NCI-H2081 (cell line): ENCODE measurements at places on chromosomes 7 and 10.
A peak's percentile ranks its signal among the peaks of the same experiment; 100 is the strongest.

DNA sequence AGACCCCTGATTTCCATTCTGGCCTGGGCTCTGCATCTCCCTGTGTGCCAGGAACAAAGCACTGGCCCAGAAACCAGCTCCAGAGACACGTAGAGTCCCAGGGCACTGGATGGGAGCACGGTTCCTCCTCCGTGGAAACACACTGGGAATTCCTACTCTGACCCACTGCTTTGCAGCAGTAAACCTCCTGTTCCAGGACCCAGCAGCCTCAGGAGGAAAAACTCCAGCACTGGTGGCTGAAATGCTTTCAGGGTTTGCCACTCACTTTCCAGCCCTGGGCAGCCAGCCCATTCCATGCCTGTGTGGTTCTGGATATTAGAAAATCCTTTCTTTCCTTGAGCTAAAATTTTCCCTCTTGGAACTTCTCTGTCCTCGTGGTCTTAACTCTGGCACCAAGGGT is 58.0 kb downstream of the FAM171A1 start:
- no peak for DNase-seq

DNA sequence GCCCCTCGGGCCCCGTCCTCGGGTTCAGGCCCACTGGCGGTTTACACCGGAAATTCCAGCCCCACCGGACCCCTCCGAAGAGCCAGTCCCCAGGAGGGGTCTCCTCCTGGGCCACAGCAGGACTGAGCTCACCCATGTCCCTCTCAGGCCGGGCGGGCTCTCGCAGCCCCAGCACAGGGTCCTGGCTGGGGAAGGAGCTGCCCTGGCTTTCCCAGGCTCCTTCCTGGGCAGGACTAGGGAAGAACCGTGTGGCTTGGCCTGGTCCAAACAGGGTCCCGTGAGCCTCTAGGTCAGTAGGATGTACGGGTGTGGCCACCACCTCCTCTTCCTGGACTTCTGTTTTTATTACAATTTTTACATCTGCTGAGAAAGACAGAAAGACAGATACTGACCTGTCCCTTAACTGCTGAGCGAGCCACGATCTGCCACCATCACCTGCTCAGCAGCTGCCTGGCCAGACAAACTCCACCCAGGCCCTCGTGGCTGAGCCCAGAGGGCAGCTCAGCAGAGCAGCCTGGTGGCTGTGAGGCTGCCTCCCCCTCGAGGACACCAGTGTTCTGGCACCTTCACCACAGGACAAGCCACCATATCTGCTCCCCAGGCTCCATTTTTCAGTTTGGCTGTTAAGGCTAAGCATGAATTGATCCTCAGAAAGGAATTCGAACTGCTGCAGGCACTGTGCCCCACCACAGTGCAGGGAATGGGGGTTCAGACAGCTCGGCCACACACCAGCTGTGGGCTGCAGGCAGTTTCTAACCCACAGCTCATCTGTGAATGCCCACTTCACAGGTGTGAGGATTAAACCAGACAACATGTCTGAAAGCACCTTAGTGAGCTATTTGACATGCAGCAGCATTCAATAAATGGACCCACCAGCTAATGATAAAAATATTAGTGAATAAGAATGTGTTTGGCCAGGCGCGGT is 14.5 kb upstream of the ZNF777 start:
- no peak for DNase-seq

- peak; percentile 7 for DNase-seq
Observed at GRCh38 chr10:50310560-50311174, 59.4 kb upstream of the ASAH2 start.

DNA sequence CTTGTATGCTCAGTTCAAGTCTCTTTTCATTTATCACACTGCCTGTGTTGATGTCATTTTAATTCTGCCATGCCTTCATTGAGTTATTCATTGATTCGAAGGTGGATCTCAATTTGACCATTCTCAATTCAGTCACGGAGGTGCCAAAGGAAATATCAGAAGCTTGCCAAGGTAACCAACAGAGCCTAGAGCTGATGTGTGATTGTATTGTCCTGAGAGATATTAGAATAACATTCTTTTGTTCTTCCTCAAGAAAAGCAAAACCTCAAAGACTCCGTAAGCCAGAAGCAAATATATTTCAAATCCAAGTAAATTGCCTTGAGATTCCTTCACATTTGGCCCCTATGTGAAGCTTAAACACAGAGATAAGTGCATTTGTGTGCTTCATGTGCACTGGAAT is 345.3 kb downstream of the CXCL12 start:
- DNase-seq = no peak

- DNase-seq = no peak
Observed at GRCh38 chr10:21750424-21750823, 216.4 kb downstream of the MLLT10 start.

GRCh38 chr10:129971381-129972144 is 7.5 kb upstream of the EBF3 start:
- peak; percentile 7 for DNase-seq

GRCh38 chr7:123557398-123558288 is at the start of gene NDUFA5:
Gene NDUFA5, minus strand, starts transcription at chr7:123557818. Its CDS starts 23 bp downstream, at chr7:123557795.
- peak; percentile 100 for DNase-seq

DNA sequence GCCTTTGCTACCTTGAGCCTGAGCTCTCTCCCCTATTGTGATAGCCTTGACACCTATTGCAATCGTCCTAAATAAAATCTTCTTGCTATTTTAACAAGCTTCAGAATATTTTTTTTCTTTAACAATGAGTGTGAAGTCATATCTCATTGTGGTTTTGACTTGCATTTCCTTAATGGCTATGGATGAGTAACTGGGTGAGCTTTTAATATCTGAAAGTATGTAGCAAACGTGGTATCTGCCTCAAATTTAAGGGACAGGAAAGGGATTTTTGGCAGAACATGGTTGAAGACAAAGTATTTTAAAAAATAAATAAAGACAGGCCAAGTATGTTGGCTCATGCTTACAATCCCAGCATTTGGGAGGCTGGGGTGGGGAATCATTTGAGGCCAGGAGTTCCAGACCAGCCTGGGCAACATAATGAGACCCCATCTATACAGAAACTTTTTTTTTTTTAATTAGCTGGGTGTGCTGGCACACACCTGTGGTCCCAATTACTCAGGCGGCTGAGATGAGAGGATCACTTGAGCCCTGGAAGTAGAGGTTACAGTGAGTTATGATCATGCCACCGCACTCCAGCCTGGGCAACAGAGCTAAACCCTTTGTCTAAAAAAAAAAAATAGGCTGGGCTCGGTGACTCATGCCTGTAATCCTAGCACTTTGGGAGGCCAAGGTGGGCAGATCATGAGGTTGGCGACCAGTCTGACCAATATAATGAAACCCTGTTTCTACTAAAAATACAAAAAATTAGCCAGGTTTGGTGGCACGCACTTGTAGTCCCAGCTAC is 319.3 kb upstream of the NRP1 start:
- no peak for DNase-seq

GRCh38 chr7:20146451-20146850 is 70.7 kb downstream of the MACC1 start:
- no peak for DNase-seq

GRCh38 chr10:72065439-72066025 is 22.8 kb downstream of the SPOCK2 start:
- no peak for DNase-seq

DNA sequence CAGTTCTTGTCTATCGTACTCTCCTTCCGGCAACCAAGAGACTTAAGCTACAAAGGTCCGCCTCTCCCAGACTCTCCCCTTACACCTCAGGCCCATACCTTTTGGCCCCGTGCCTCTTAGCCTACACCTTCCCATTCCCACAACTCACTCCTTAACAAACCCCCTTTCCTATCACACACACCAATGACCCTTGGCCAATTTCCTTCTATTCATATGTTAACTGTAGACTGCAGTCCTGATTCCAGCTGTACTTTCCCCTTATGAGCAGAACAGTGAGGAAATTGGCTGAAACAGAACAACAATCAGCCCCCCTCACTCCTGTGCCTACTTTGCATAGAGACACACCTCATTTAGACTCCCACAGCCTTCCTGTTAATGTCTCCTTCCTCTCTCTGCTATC is 1.4 kb upstream of the TMEM139 start:
- DNase-seq = no peak

DNA sequence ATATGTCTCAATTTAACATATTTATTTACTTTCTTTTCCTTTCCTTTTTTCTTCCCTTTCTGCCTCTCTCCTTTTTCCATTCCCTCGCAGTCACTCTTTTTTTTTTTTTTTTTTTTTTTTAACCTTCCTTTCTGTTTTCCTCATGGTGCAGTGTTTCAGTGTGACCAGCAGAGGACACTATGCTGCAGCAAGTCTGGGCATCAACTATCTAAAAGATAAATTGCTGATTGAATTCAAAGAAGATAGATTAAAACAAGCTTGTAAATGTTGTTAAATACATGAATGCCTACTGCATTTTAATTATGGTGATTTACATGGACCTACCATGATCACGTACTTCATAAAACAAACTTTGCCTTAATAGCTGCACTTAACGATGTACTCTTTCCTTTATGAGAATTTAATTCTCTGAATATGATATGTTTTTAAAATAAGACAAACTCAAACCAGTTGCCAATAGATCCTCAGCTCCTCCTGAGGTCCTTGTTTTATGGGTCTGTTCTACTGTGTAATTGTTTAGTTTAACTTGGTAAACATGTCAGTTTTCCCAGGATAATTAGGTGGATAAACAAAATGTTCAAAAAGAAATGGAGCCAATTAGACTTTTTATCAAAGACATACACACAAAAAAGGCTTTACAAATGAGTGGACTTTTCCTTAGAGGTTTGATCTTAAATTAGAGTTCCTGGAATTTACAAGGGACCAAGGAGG is 101.0 kb upstream of the AGR3 start:
- DNase-seq = peak; percentile 55

DNA sequence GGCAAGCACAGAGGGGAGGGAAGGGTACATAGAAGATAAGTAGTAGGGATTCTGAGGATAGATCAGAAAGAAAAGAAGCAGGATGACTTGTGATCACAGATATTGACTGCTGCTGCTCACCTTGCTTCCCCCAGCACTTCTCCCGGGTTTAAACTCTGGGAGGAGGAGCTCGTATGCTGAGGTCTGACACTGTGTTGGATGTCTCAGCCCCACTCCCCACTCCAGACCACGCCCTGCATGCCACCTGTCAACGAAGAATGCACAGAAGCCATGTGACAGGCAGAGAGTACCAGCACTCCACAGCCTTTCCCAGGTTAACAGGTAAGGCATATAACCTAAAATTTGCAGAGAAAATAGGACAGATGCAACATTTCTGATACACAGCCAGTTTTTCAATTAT is 388.9 kb downstream of the TNS3 start:
- no peak for DNase-seq

DNA sequence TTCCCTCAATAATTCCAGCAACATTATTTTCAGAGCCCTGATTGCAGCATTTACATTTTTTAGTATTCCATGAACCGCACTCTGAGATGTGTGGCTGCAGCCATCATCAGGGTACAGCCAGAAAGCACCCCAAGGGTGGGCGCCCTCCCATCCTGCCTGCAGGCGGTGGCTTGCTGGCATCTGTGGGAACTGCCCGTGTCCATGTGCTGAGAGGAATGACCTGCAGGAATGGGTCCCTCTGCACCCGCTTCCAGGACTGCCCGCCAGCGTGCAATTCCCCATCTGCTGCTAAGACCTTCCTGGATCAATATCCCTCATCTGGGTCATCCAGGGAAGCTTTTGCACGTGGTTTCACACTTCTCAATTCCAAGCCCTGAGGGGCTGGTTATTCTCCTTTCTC is 32.8 kb upstream of the NUB1 start:
- no peak for DNase-seq

- DNase-seq = peak; percentile 99
Observed at GRCh38 chr7:5423976-5424748, 528 bp upstream of the TNRC18 start.

DNA sequence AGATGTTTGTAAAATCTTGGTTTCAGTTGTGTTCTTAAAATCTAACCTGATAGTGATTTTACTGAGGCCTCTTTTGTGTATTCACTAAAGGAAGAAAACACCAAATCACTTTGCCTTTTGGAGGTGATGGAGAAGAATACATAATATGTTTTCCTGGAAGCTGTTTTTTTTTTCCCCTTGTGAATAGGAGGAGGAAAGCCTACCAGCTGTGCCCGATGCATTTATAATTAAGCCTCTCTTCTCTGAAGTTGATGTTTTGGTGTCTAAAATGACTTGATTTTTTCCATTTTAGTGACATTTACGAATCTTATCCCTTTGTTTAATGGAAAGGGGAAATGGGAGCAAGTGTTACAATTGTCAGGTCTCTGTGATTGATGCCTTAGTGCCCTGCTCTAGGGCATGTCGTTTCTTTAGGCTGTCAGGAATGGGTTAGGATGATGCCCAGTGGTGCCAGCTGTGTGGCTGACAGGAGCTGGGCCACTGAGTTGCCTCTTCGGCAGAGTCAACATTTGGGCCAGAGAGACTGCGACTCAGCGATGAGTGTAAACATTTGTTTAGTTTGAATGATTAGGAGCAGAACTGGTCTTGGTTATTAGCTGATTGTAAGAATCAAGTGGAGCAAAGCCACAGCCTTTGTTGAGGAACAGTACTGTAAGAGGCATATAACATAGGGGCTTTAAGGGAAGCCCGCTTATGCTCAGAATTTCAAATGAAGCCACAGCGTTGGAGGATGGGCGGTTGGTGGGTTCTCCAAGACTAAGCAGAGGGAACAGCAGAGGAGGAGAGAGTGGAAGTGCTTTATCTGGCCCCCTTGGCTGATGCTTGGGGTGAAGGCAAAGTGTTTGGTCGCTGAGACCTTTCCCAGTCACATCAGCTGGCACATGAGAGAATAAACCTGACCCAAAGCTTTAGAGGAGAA is 81.6 kb downstream of the CDK14 start:
- DNase-seq = peak; percentile 52

DNA sequence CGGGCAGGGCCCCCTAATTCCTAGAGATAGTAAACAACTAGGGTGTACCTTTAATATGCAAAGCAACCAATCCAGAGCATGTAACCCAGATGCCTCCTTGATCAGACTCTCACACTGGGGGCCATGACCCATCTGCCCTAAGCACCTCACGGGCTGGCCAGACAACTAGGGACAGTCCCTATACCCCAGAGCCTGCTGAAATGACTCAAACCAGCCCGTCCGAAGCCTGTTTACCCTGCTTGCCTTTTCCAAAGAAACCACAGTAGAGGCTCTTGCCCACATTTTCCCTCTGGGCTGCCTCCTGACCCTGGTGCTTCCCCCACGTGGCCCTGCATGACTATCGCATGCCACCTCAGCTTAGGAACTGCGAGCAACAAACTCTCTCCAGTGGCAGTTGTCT is 46.2 kb downstream of the RGS10 start:
- no peak for DNase-seq

- DNase-seq = no peak
Observed at GRCh38 chr7:141221007-141221612, 147.2 kb downstream of the TMEM178B start.

- no peak for DNase-seq
Observed at GRCh38 chr7:44338600-44338999, 13.2 kb upstream of the CAMK2B start.

- DNase-seq = no peak
Observed at GRCh38 chr10:92644921-92645320, 44.8 kb upstream of the HHEX start.

DNA sequence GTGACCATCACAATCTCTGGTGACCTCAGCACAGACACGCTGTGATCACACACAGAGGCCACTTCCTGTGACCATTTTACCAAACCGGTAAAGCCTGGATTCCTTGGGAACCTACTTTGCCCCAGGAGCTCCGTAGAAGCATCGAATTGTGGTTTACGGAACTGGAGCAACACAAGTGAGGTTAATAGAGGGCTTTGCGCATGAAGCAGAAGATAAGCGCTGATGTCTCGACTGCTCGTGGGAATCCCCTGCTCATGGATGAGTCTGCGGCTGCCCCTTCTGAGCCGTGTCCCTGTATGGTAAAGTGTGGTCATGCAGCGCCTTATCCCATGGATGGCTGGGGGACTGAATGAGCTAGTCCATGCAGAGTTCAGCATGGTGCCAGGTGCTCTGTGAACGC is 53.6 kb downstream of the VIPR2 start:
- no peak for DNase-seq

- DNase-seq = no peak
Observed at GRCh38 chr7:74063646-74064045, 20.0 kb upstream of the LIMK1 start.
